ENCODE measurements at places on chromosomes 7 and 10. TPM values are rescaled to one million over a fixed set of nuclear protein-coding genes. Genes with fewer than 3 reads are reported as not detected.

GRCh38 chr10:130300608-130301020, 164.4 kb downstream of the GLRX3 start:
- no peaks in the 10 kb centered on the region for H3K27me3 ChIP-seq
- H3K36me3 ChIP-seq: no peaks in the 10 kb centered on the region
- H3K27ac ChIP-seq: peak overlapping the region; percentile 81
- H3K4me1 ChIP-seq: no peaks in the 10 kb centered on the region
- H3K4me3 ChIP-seq: peak overlapping the region; percentile 31
- no peak for DNase-seq

DNA sequence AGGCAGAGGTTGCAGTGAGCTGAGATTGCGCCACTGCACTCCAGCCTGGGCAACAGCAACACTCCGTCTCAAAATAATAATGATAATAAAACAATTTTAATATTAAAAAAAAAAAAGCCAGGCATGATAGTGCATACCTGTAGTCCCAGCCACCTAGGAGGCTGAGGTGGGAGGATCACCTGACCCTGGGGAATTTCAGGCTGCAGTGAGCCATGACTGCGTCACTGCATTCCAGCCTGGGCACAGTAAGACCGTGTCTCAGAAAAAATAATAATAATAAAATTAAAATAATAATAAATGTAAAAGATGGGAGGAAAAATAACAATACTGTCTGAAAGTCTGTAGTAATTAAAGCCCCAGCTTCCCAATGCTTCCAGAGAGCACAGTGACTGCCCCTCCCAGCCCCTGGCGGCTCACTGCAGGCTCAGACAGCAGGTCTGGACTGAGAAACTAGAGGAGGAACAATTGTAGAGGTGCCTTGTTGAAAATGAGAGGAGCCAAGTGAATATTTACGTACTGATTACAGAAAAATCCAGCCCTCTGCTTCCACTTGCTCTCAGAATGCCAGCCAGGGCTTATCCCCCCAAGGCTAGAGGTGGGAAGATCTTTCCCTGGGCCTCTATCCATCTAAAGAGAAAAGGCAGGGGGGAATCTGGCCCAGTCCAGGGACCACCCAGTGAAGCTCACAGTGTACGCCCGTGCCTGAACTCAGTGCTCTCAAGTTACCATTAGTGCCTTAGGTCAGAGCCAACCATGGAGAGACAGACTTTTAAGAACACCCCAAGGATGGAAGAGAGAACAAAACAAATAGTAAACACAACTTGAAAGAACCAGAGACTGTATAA, 112.8 kb downstream of the PARD3 start:
- no peak for DNase-seq
- no peaks in the 10 kb centered on the region for H3K36me3 ChIP-seq
- no peaks in the 10 kb centered on the region for H3K27me3 ChIP-seq
- H3K27ac ChIP-seq: no peak overlapping the region

DNA sequence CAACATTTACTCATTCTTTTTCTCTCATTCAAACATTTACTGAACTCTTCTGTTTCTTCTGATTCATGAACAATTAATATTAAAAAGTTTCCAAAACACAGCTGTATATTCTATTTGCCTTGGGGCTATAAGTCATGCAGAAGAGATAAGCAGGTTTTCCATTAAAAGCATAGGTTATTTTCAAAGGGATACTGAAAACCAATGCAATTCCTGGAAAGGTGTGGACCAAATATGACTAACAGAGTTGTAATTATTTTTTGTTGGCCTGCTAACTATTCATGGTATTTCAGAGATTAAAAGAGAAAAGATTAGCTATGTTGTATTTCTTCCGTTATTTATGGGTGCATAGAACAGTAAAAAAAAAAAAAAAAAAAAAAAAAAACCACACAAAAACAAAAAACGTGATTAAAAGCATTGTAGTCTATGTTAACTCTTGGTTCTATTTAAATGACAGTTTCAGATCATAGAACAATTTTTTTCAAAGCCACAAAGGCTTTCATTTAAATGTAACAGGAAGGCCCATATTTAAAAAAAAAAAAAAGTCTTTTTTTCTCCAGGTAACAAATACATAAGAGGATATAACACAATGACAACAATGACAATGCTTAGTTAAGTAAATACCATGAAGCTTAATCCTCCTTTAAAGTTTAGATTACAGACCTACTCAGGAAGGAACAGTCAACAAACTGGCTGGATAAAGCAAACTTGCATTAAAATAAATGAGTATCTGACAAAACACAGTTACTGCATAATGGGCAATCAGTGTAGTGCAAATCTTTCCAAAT, 1042.9 kb downstream of the GATA3 start:
- no peaks in the 10 kb centered on the region for H3K27me3 ChIP-seq
- DNase-seq: no peak
- no peak overlapping the region for H3K27ac ChIP-seq
- no peaks in the 10 kb centered on the region for H3K36me3 ChIP-seq
- H3K4me3 ChIP-seq: no peak overlapping the region
- H3K4me1 ChIP-seq: no peaks in the 10 kb centered on the region

DNA sequence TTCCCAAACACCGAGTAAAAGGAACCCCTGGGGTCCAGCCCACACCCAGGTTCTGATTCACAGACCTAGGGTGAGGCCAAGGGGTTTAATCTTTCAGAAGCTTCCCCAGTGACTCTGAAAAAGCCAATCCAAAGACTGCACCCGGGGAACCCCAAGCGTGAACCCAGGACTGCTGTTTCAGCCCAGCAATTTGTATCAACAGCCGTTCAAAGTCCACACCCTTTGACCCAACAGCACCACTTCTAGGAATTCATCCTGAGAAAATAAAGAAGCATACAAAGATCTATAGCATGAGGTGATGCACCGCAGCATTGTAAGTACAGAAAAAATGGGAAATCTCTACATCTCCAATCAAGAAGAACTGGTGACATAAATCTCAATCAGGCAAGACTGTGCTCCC, 24.4 kb downstream of the DLG5 start:
- no peak overlapping the region for H3K4me3 ChIP-seq
- DNase-seq: peak; percentile 72
- no peaks in the 10 kb centered on the region for H3K27me3 ChIP-seq
- H3K36me3 ChIP-seq: no peaks in the 10 kb centered on the region
- H3K4me1 ChIP-seq: peaks cover 12% of the 10 kb centered on the region

GRCh38 chr7:130899638-130900401, 165.8 kb upstream of the KLF14 start:
- no peaks in the 10 kb centered on the region for H3K36me3 ChIP-seq
- H3K4me1 ChIP-seq: peaks cover 10% of the 10 kb centered on the region
- peak overlapping the region; percentile 92 for H3K27ac ChIP-seq
- peak; percentile 75 for DNase-seq

DNA sequence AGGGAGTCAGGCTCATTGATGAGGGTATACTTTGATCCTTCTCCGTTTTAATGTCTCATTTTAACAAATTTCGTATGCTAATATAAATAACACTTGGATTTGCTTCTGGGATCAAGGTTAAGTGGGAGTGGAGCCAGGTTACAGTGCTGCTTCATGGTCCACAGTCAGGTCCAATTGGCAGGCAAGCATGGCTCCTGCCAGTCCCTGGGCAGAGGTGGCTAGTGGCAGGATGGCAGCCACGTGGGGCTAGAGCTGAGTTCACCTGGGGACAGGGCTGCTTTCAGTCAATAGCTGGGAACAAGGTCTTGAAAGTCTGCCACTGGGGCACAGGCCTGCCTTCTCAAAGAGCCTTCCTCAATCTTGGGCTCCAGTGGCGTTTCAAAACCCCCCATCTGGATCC, 16.0 kb upstream of the VWA2 start:
- no peak overlapping the region for H3K27ac ChIP-seq
- H3K4me1 ChIP-seq: no peaks in the 10 kb centered on the region
- no peak overlapping the region for H3K4me3 ChIP-seq
- no peaks in the 10 kb centered on the region for H3K27me3 ChIP-seq
- DNase-seq: no peak
- no peaks in the 10 kb centered on the region for H3K36me3 ChIP-seq

GRCh38 chr10:124150807-124151417, 57.5 kb upstream of the CHST15 start:
- peak; percentile 37 for DNase-seq
- H3K4me1 ChIP-seq: no peaks in the 10 kb centered on the region
- H3K4me3 ChIP-seq: no peak overlapping the region
- H3K27ac ChIP-seq: no peak overlapping the region
- no peaks in the 10 kb centered on the region for H3K27me3 ChIP-seq

DNA sequence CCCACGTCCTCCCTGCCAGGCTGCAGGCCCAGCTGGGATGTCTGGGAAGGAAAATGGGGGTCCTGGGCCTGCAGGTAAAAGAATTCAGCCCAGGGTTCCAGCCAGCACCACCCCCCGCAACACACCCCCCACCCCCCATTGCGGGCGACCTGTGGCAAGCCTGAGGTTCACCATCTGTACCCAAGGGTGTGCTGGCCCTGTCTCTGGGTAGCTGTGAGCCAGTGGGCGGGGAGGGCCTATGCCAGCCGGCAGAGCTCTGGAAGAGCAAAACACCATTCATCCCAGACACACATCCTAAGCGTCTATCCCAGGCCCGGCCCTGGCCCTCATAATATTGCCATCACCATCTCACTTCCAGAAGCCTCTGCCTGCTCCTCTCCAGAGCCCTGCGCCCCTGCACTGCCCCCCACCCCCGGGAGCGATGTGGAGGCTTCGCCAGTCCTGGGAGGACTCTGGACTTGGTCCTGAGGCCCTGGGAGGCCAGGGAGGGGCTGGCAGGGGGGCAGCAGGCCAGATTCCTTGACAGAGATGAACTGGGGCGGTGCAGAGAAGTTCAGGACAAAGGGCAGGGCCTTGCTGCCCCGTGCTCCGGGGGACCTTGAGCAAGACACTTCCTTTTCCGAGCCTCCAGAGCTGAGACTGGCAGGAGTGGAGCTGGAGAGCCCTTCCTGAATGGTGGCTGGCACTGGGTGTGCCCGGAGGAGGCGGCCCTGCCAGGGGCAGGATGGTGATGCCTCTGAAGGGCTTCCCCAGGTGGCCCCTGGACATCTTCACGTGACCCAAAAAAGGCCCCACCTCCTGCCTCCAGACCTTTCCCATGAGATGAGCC, 8.7 kb upstream of the TTYH3 start:
- peaks cover 52% of the 10 kb centered on the region for H3K4me1 ChIP-seq
- peak overlapping the region; percentile 67 for H3K27ac ChIP-seq
- peak overlapping the region; percentile 27 for H3K4me3 ChIP-seq
- DNase-seq: peak; percentile 88
- no peaks in the 10 kb centered on the region for H3K27me3 ChIP-seq

GRCh38 chr7:95693551-95694333, 78.6 kb upstream of the DYNC1I1 start:
- H3K27ac ChIP-seq: no peak overlapping the region
- DNase-seq: no peak
- H3K27me3 ChIP-seq: no peaks in the 10 kb centered on the region
- no peaks in the 10 kb centered on the region for H3K4me1 ChIP-seq
- no peak overlapping the region for H3K4me3 ChIP-seq
- H3K36me3 ChIP-seq: no peaks in the 10 kb centered on the region

DNA sequence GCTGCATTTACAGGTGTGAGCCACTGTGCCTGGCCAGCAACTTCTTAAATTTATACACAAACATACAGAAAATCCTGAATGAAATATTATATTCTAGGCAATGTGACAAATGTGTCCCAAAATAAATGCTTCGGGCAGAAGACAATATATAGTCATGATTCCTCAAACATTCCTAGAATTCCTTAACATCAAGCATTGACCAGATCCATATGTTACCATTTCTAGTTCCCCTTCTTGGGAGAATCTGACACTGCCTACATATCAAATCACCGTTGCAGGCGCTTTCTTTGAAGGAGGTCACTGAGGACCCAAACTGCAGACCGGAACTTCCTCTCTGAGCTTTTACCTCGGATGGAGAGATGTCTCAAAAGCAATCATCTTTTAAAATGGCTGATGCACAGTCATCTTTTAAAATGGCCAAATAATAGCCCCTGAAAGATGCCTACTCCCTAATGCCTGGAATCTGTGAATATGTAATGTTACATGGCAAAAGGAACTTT, 323.5 kb downstream of the PHF14 start:
- DNase-seq: no peak
- no peaks in the 10 kb centered on the region for H3K4me1 ChIP-seq
- no peaks in the 10 kb centered on the region for H3K27me3 ChIP-seq
- H3K36me3 ChIP-seq: no peaks in the 10 kb centered on the region

DNA sequence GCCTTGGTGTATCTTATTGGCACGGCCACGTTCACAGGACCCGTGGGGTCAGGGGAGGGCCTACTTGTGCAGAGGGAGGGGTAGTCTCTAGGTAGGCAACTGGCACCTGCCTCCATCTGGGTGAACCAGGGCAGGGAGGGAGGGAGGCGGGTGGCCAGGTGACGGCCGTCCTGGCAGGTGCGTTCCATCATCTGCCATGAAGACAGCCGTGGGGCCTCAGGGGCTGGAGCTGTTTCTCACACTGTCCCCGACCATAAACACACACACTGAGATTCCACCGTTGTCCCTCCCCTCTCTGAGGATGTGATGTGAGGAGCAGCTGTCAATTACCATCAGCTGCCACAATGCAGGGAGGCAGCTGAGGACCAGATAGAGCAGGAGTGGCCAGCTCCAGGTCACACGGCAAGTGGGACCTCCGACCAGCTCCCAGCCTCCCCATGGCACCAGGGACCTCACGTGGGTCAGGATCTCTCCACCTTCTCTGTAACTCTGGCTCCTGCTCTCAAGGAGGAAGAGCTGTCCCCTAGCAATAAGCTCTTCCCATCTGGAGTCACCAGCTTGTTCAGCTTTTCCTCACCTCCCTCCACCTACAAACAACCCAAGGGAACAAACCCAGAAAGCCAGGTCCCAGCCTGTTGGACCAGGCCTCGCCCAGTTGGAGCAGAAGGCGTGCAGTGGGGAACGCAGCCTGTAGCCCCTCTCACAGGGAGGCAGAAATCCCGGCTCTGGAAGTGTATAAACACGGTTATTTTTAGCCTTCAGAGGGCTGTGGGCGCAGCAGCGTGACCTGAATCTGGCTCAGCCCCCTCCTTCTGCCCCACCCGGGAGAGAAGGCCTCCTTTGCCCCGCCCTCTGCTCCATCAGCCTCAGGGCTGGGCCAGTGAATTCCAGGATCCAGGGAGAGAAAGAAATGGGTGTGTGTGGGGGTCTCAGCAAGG, 33.1 kb downstream of the ZMIZ1 start:
- H3K4me1 ChIP-seq: peaks cover 15% of the 10 kb centered on the region
- no peak overlapping the region for H3K27ac ChIP-seq
- peak; percentile 61 for DNase-seq

- no peaks in the 10 kb centered on the region for H3K4me1 ChIP-seq
- no peak overlapping the region for H3K4me3 ChIP-seq
- H3K27me3 ChIP-seq: no peaks in the 10 kb centered on the region
These were observed 17.5 kb downstream of the DPY19L1 start for GRCh38 chr7:35019801-35020200.

The CLDN3 gene
- total RNA-seq: 55.3 TPM

The ZNF277 gene
- total RNA-seq: 25.6 TPM

The RBM20 gene
- 4.1 TPM for total RNA-seq

The SMARCD3 gene
- total RNA-seq: 19.3 TPM

The NPC1L1 gene
- total RNA-seq: 0.70 TPM

The SEMA3D gene
- 7.6 TPM for total RNA-seq

Measured in Peyer's patch (tissue), 4 donors.